Transverse colon (tissue), 4 donors: ENCODE measurements at places on chromosomes 7 and 10. TPM values are rescaled to one million over a fixed set of nuclear protein-coding genes. Genes with fewer than 3 reads are reported as not detected.

IL2RA gene
- total RNA-seq, result not detected

DNA sequence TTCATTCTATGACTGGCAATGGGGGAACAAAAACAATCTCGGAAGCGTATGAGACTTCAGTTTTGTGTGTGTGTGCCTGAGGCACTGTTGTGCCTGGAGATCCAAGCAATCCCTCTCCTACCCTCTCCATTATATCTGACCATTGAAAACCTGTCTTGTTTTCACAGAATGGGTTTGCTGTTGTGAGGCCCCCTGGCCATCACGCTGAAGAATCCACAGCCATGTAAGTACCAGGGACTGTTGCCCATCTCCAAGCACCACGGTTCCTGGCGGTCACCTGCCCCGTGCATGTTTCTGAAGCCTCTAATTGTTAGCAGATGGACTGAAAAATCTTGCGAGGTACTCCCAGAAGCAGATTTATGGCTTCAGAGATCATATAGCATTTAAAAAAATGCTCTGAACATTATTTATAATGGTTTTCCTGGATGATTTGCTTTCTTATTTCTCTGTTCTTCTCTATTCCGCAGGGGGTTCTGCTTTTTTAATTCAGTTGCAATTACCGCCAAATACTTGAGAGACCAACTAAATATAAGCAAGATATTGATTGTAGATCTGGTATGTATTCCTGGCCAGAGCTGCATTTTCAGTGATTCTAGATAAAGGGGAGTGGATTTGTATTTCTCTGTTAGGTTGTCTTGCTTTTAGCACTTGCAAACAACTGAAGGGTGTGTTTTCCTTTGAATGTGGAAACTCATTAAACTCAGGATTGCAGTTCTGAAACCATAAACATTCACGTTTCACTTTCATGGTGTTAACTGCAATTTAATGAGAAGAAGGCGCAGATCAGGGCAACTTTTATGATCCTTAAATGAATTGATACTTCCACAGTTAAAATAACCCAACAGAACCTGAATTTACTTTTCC, 288.2 kb downstream of the TWIST1 start:
- H3K4me1 ChIP-seq, result peaks cover 17% of the 10 kb centered on the region
- H3K27me3 ChIP-seq, result no peaks in the 10 kb centered on the region
- no peak for DNase-seq
- no peaks in the 10 kb centered on the region for H3K36me3 ChIP-seq
- H3K27ac ChIP-seq, result no peak overlapping the region
- no peak overlapping the region for H3K4me3 ChIP-seq

GRCh38 chr7:69762821-69763352, 164.6 kb downstream of the AUTS2 start:
- no peaks in the 10 kb centered on the region for H3K36me3 ChIP-seq
- DNase-seq, result no peak
- H3K27me3 ChIP-seq, result no peaks in the 10 kb centered on the region
- H3K4me1 ChIP-seq, result no peaks in the 10 kb centered on the region
- no peak overlapping the region for H3K27ac ChIP-seq

GRCh38 chr10:132827861-132828539, 42.1 kb upstream of the NKX6-2 start:
- H3K36me3 ChIP-seq, result no peaks in the 10 kb centered on the region
- no peaks in the 10 kb centered on the region for H3K4me1 ChIP-seq
- H3K4me3 ChIP-seq, result no peak overlapping the region
- peaks cover 25% of the 10 kb centered on the region for H3K27me3 ChIP-seq
- no peak overlapping the region for H3K27ac ChIP-seq

DNA sequence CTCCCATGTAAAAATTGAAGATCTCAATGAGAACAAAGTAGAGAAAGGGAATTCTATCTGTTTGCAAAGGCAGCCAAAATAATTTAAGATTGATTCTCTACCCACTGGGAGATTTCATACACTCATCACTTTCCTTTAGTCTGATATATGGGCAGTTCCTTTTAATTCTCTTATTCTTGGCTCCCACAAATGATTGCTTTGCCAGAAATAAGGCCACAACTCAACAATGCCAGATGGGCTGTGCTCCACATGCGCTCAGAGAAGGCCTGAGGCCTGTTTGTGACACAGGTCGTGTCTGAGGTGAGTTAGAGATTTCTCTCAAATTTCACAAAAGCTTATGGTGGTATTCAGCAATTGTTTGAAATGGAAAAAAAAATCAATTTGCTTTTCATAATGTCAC, 501.9 kb upstream of the SEMA3D start:
- DNase-seq, result no peak
- H3K4me3 ChIP-seq, result no peak overlapping the region
- no peak overlapping the region for H3K27ac ChIP-seq
- H3K36me3 ChIP-seq, result no peaks in the 10 kb centered on the region
- no peaks in the 10 kb centered on the region for H3K4me1 ChIP-seq

VSTM4 gene
- 6.0 TPM for total RNA-seq

- no peaks in the 10 kb centered on the region for H3K36me3 ChIP-seq
- DNase-seq, result no peak
- H3K27me3 ChIP-seq, result no peaks in the 10 kb centered on the region
- H3K4me3 ChIP-seq, result no peak overlapping the region
- H3K27ac ChIP-seq, result no peak overlapping the region
Observed at GRCh38 chr7:159218170-159218569, 73.5 kb upstream of the VIPR2 start.
